ENCODE measurements at places on chromosomes 16 and 17.

GRCh38 chr16:58428621-58429542 is 36.6 kb downstream of the GINS3 start:
- no peak for DNase-seq

- DNase-seq, result peak; percentile 35
These were observed 521 bp downstream of the C16orf87 start for GRCh38 chr16:46830417-46830901.

GRCh38 chr16:28146536-28146935 is 65.2 kb downstream of the XPO6 start:
- no peak for DNase-seq

DNA sequence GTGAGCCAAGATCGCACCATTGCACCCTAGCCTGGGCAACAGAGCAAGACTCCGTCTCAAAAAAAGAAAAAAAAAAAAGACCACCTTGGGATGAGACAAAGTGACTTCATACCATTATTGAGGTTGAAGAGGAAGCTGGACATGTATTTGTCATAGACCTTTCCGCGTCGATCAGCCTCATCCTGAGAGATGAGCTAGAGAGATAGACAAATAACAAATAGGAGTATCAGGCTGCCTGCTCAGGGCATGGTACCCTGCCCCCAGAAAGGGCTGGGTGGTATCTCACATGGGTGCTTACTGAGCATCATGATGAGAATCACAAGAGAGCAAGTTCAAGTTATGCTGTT is 22.1 kb downstream of the CNTNAP1 start:
- DNase-seq, result no peak

DNA sequence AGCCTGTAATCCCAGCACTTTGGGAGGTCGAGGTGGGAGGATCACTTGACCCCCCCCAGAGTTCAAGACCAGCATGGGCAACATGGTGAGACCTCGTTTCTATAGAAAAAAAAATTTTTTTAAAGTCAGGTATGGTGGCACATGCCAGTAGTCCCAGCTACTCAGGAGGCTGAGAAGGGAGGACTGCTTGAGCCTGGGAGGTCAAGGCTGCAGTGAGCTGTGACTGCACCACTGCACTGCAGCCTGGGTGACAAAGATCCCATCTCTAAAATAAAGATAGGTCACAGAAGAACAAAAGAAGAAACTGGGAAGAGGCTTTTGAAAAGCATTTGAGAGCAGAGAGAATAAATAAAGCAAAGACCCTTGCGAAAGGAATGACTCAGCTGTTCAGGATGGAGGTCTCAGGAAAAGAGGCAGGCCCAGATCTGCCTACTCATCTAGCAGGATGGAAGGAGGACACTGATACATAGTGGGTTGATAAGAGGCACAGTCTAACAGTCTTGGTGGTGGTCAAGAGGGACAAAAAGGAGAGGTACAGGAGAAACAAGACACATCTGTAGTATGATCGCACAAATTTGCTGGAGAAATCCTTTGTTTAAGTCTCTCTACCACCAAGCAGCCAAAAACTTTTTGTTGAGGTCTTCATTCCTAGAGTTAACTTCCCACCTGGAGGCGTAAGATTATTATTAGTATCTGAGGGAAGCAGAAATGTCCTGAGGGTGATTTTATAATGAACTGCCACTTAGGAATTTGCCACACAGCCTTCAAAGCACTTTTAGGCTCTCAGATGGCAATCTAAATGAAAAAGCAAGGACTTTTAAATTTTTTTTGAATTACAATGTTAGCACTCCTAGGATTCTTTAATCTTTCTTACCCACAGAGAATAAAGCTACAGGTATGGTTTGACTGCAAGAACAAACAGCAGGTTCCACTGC is 17.6 kb downstream of the ZSWIM7 start:
- no peak for DNase-seq

GRCh38 chr16:75383141-75383540 is 50.2 kb downstream of the CFDP1 start:
- no peak for DNase-seq

DNA sequence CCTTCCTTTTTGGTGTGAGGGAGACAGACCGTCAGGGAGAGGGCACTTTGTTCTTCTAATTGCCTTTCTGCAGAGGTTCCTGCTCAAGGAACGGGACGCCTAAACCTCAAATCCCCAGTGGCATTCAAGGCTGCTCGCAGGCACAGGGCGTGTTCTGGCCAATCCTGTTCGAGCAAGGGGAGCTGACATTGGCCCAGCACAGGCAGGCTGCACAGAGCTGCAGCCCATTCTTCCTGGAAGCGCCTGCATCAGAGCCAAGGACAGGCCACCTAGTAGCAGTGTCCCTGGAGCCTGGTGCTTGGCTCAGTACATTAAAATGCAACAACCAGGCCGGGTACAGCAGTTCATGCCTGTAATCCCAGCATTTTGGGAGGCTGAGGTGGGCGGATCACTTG is 72.2 kb upstream of the CREBBP start:
- no peak for DNase-seq

- peak; percentile 37 for DNase-seq
These were observed 45.8 kb upstream of the ARHGAP17 start for GRCh38 chr16:25060920-25061319.

DNA sequence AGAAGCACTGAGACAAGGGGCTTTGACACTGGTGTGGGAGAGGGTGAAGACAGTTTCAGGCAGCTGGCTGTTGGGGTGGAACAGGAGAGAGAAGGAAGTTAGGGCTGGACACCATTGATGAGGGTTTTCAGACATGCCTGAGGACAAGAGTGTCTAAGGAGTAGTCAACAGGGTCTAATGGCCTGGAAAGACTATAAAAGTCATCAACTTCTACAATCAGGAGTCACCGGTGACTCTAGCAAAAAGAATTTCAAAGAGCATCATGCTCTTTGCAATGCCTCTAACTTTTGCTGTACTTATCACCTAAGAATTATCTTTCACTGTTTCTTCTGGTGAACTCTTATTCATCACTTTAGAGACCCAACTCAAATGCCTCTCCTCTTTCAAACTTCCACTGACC is 213.9 kb downstream of the C16orf78 start:
- no peak for DNase-seq

DNA sequence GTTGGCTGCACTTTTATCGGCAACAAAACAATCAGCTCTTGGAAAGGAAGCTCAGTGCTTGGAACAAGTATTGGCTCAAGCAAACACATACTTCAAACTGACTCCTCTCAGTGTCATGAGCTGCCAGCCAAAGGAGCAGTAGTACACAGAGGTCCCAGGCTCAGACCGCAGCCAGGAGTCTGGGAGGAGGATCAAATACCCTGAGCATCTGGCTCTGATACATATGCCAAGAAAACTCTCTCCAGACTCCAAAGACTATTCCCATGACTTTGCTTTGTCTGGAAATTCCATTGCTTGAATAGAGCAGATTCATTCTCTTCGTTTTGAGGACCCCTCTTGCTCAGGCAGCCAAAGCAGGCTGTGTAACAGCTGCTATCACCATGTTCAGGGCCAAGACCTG is 501.6 kb upstream of the PSMD7 start:
- DNase-seq, result no peak

- peak; percentile 67 for DNase-seq
These were observed 1.2 kb upstream of the FGF11 start for GRCh38 chr17:7437950-7438614.

- no peak for DNase-seq
These were observed 53.5 kb downstream of the SOCS1 start for GRCh38 chr16:11202260-11203091.

- no peak for DNase-seq
These were observed 125.3 kb downstream of the RBFOX3 start for GRCh38 chr17:79485419-79485985.

DNA sequence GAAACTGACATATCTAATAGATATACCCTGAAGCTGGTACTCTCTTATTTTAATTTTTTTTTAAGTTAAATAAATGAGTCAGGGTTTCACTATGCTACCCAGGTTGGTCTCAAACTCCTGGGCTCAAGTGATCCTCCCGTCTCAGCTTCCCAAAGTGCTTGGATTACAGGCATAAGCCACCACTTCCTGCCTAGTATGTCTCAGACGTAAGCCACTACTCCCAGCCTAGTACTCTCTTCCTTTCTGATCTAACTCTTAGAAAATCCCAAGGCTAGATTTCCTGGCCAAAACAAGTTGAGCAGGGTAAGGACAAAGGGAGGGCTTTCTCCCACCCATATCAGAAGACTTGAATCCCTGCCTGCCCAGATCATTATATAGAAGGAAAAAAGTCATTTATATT is 33.7 kb downstream of the HOXB1 start:
- no peak for DNase-seq

DNA sequence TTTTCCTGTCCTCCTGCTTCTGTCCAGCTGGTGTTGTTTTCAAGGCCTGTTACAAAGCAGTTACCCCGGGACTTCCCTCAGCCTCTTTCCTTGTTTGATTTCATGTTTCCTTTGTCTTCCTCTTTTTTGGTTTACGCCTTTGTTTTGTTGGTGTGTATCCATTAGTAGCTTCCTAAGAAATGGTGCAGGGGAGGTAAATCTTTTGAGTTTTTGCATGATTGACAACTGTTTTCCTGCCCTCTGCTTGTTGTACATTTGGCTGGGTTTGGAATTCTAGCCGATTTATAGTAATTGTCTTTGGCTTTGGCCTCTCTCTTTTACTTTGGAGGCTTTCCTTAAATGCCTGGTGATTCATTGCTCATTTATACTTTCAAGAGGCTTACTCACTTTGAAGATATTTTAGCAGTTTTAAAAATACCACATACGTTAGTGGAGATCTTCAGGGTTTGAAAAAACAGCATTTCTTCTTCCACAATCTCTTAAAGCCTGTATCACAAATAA is 32.8 kb downstream of the DNAH2 start:
- DNase-seq, result no peak

- DNase-seq, result no peak
These were observed 4.1 kb downstream of the ADGRG1 start for GRCh38 chr16:57632568-57632967.

- no peak for DNase-seq
These were observed 4.2 kb downstream of the DPH1 start for GRCh38 chr17:2034157-2034556.

GRCh38 chr17:42386777-42387657 is 1.2 kb downstream of the STAT3 start:
- DNase-seq, result peak; percentile 35

DNA sequence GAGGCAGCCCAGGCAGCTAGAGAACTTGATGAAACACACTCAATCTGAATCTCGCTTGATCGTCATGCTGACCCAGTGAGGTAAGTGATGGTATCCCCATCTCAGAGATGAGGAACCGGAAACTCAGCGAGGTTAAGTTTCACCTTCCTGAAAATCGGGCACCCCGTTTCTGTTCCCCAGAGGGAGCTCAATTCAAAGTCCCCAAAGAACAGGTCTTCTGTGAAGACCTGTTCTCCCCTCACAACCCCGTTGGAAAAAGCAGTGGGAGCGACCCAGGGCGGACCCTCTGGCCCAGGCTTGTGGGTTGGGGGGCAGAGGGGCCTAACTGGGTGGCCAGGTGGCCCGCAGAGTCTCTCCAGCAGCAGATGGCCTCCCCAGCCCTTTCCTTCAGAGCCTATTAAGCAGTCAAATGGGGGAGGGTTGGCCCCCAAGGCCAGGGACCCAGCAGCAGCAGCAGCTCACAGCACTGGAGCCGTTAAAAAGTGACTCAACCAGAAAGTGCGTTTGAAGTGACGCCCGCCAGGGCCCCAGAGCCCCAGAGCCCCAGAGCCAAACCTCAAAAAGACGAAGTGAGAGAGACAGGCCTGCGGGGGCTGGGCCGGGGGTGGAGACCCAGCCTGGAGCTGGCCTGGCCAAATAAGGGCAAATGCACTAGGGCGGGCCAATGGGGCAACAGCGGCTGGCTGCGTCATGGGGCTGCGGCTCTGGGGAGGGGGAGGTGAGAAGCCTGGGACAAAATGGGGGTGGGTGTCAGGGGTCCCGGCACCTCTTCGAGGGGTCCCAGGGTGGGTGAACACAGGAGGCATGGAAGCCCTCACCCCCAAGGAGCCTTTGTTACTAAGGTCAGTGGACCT is 9.2 kb upstream of the TSPOAP1 start:
- peak; percentile 95 for DNase-seq

DNA sequence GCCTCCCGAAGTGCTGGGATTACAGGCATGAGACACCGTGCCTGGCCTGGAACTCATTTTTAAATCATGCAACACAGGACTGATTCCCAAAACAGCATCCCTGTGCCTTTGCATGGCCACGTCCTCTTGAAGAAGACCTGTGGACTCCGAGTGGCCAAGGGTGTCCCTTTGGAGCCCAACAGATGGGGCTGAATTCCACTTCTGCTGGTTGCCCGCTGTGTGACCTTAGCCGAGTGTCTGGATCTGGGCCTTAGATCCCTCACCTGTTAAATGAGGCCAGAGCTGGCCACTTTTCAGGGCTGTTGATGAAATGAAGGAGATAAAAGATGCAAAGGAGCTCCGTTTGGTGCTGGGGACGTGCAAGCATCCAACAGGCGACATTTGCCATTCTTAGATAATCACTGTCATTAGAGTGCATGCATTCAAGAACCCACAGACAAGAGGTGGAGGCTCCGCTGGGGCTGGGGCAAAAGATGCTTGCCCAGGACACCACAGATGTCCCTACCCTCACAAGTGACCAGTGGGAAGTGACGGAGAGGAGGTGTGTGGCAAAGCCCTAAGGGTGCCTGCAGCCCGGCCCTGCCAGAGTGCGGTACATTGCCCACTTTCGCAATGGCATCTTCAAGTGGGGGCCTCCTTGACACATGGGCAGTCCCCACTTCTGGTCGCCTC is 354.1 kb upstream of the TNRC6C start:
- no peak for DNase-seq

DNA sequence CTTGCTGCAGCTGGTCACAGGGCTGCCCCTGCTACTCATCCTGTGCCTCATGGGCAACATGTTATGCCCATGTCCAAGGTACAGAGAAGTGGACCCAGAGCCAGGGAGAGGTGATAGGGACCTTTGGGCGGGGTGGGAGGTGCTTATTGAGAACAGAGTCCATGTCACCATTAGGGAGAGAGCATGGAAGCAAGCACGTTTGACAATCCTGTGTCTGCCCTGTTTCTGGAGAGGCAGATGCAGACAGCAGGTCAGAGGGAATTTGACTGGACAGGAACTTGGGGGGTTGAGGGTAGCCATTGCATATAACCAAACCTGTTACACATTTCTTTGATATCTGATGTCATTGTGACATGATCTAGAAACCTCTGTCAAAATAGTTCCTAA is 14.3 kb upstream of the ARL4D start:
- no peak for DNase-seq

DNA sequence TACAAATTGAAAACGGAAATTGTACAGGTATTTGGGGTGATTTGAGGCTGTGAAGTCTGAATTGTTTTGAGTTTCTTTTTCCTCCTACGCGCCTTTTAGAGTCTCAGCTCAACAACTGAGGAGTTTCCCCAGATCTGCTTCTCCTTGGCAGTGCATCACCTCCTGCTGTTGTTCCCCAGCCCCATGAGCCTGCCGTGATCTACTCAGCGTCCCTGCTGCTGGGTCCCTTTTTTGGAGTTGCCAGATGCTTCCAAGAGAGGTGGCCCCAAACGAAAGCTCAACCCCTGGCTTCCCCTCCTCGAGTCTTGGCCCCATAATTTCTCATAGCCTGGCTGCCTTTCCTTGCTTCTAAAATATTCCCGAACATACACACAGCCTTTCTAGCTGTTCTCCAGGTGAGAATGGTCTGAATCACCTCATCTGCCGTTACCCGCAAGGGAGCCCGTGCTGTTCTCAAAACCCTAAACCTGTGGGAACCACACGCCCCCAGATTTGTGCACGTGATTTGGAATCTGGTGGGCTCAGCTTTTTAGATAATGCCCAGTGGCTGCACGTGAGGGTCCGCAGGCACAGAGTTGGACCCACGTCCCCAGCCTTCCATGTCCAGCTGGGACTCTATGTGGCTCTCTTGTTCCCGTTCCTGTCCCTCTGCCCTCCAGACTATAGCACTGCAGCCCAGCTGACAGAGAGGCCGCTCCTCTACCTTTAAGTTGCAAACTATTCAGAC is 179.1 kb upstream of the CHMP6 start:
- DNase-seq, result no peak

GRCh38 chr17:42252597-42253550 is 23.3 kb downstream of the STAT5B start:
- no peak for DNase-seq

GRCh38 chr16:29975811-29976511 is 2.3 kb downstream of the TAOK2 start:
- DNase-seq, result no peak
